Lung (tissue), 17 donors: ENCODE measurements at places on chromosomes 3 and 15.

DNA sequence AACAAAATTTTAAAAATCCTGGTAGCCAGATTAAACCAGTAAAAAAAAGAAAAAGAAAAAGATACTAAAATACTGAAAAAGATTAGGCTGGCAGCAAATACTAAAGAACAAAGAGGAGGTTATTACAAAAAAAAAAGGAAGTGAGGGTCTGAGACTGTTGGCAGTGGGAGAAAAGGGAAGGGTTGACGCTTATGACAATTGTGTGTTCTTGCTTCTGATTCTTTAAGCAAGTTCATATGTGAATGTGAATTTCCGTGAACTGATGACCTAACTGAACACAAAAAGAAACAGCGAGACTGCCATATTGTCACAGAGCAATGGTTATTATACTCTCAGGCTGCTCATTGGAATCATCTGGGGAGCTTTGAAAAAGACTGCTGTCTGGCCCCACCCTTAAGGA, 56.5 kb downstream of the ATP13A4 start:
- no peak for DNase-seq

DNA sequence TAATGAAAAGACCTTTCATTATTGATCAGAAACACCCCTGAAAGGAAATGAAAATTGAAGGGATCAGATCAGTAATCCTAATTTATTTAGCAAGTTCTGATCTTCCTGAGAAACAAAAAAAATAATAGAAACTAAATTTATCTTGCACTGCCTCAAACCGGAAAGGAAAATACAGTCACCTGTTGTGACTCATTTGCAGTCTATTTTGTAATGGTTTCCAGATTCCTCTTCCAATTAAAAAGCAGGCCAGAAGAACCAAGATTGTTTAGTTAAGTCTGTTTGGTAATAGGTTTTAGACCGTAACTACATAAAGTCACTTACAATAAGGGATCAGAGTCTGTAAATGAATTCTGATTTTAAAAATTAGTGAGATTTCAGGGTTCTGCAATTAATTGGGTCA, 49.7 kb upstream of the ATOSA start:
- no peak for DNase-seq

DNA sequence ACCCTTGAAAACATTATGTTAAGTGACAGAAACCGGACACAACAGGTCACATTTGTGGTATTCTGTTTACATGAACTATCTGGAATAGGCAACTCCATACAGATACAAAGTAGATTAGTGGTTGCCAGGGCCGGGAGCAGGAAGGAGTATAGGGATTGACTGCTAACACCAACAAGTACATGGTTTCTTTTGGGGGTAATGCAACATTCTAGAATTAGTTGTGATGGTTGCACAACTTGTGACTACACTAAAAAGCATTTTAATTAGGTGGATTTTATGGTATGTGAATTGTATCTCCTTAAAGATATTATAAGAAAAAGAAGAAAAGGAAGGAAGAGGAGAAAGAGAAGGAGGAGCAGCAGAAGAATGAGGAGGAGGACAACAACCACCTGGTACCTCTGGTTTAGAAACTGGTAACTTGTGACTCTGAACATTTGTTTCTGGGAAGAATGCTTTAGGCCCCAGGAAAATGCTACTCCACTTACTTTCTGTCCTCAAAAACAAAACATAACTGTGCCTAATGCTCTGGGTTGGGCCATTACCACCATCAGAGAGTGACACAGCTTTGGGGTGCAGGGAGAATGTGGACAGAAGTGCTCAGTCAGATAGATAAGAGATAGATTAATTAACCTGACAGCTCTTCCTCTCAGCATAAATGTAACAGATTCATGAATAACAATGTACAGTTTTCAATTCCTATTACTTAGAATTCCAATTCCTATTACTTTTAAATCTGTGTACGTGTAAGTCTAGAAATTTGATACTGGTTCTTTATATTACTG, 20.3 kb downstream of the SETMAR start:
- no peak for DNase-seq

DNA sequence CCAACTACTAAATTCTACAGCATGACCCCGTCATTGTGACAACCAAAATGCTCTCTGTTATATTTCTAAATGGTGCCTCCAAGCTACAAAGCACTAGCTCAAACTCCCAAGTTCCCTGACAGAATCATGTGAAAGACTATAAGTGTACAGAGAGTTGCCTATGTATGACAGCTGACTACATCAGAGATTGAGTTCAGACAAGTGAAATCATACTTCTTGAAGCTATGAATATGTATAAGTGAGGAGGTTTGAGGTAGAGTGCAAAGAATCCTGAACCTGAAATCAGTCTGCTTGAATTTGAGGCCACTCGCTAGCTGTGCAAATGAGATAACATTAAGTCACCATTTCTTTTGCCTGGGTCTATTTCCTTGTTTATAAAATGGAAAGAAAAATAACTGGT, 63.9 kb upstream of the TP63 start:
- no peak for DNase-seq

DNA sequence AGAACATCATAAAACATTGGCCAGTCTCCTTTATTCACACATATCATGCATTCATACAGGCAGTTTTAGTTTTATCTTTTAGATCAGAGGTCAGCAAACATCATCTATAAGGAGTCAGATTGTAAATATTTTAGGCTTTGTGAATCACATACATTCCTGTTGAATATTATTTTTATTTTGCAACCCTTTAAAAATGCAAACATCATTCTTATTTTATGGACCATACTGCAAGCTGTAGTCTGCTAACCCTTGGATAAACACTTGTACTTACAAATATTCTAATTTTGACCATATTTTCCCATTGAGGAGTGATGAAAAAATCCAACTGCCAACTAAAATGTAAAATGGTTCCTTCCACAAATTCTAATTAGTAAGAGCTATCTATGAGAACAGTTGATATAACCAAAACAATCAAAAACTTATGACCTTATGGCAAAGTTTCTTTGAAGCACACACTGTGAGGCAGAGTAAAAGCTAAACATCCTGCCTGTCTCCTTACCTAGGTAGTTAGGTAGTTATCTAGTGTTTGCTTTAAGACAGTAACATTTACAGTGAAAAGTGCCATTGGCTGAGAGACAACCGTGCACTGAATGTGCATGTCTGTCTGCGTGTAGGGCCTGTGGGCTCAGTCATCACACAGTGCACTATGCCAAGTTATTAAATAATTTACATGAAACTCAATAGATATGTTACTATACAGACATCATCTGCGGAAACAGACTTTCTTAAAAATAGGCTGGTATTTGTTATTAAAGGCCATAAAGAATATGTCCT, 57.7 kb downstream of the PIK3R4 start:
- DNase-seq = no peak

DNA sequence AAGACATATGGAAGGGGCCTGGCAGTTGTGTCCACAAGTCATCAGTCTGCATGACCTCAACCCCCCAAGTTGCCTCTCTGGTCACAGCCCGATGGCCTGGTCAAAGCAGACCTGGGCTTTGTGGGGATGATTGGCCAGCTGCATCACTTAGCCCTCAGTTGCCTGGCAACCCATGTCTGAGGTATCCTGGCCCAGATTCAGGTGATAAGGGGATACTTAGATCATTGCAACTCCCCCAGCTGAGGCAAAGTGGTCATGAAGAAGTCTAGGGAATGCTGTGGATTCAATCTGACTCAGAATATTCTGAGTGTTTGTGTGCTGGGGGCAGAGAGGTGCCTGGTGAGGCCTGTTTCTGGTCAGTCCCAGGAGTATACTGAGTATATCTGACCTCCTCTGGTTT, 5.0 kb downstream of the GPR156 start:
- no peak for DNase-seq

DNA sequence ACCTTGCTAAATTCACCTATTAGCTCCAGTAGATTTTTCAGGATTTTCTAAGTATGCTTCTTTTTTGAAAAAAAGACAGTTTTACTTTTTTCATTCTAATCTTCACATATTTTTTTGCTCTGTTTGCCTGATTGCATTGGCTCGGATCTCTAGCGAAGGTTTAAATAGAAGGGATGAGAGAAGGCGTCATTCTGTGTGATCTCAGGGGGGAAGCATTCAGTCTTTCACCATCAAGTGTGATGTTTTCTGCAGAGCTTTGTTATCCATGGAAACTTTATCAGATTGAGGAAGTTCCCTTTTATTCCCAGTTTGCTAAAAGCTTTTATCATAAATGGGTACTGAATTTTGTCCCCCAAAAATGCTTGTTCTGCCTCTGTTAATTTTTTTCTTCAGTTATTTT, 120.3 kb downstream of the LRRK1 start:
- no peak for DNase-seq

GRCh38 chr3:138694287-138695007, 85.9 kb downstream of the FAIM start:
- DNase-seq = no peak

GRCh38 chr15:79977431-79978054, 6.5 kb upstream of the BCL2A1 start:
- DNase-seq = no peak

- DNase-seq = no peak
Observed at GRCh38 chr15:85407421-85408269, 27.2 kb downstream of the AKAP13 start.

- peak; percentile 79 for DNase-seq
Observed at GRCh38 chr15:89358755-89359439, 24.3 kb upstream of the POLG start.

GRCh38 chr3:120460181-120460790, 9.5 kb upstream of the FSTL1 start:
- no peak for DNase-seq

DNA sequence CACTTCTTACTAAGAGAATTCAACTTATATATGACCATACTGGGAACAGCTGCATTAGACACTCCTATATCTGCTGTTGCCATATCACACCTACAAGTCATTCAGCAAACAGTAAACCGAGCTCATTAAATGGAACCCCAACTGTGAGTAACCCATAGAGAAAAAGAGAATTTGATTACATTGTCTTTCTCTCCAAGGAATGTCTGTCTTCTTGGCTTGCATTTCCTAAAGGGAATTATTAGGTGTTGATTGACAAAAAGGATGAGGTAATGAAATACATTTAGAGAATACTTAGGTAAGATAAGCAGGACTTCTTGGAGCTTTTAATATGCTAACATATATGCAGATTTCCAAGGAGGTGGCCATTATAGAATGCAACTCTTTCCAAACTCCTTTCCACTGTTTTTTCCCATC, 76.8 kb downstream of the SLMAP start:
- no peak for DNase-seq

GRCh38 chr3:180594631-180595558, 7.1 kb upstream of the TTC14 start:
- DNase-seq = no peak

GRCh38 chr3:149145356-149145755, 15.9 kb downstream of the HPS3 start:
- no peak for DNase-seq

DNA sequence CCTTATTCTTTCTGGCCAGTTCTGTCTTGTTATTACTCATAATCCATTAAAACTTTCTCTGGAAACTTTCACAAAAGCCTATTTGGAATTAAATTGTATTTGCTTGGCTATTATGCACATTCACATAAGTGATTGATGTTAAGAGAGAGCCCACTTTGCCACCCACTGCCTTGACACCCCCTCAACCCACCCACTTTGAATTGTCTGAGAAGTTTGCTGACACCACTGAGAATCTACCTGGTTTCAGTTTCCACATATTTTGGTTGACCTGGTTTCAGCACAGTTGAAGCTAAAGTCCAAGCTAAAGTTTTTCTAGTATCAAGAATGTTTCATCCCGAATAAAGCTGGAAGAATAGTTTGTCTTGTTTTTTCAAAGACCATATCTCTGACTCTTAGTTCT, 70.9 kb downstream of the ARMC8 start:
- no peak for DNase-seq

- peak; percentile 68 for DNase-seq
Observed at GRCh38 chr3:58025837-58026569, 17.8 kb downstream of the FLNB start.

DNA sequence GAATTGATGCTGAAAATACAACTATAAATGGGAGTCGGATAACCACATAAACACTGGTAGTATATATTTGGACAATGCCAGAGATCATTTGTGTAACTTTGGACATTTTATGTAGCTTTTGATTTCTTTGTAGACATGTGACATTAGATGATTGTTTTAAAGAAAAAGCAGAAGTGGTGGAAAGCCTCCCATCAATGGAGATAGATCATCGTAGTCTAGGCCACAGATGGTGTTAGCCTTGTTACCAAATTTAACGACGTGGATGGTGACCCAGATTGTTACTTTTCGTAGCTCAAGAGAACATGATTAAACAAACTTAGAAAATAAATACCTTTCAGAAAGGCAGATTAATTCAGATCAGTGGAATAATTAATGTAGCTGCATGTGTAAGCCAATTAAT, 8.8 kb downstream of the CACNA1D start:
- DNase-seq = no peak

- no peak for DNase-seq
Observed at GRCh38 chr3:137769322-137770065, 5.4 kb downstream of the SOX14 start.

- no peak for DNase-seq
Observed at GRCh38 chr3:31448035-31448881, 84.5 kb upstream of the STT3B start.

DNA sequence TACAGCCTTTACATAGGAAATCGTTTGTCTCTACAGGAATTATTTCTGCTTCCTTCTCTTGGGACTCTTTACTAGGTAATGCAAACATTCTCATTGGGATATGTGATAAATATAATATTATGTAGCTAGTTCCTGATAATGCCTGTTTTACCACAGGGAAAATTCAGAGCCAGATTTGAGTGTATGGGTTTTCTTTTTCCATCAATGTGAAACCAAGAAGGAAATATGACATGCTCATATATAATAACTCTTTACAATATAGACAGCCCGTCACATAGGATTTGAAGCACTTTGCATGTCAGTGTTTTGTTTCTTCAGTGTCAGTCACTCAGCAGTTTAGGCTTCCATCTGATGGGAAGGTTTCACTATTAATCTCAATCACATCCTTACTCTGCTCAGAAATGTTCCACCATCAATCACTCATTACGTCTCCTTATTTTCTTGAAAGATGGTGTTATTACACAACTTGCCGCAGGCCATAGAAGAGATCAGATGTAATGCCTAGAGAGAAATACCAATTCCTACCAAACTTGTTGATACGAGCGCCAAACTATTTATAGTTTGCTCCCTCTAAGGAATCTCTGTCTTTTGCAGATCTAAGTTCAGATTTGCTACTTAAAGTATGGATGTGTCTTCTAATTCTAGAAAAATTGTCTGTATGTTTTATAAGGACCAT, 314.8 kb downstream of the DIPK2A start:
- no peak for DNase-seq

GRCh38 chr3:157530637-157531300, 27.6 kb upstream of the VEPH1 start:
- no peak for DNase-seq

GRCh38 chr15:67185621-67186225, 68.7 kb downstream of the AAGAB start:
- no peak for DNase-seq

DNA sequence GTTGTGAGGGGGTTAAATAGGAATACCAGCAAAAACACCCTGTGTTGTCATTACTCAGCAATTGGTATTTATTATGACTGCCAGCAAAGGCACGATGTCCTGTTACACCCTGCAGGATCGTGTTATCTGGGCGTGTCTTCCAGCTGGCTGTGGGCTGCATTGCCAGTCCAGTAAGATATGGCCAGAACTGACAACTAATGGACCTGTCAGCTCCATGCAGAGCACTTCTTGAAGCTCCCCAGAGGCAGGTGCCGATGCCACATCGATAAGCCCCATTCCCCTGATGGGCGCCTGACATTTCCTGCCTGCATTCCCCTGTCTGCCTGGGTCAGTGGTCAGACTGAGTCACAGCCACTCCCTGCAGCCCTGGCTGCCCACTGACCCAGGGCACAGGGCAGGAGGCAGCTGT, 79.7 kb upstream of the RASGRF1 start:
- DNase-seq = no peak
